ENCODE measurements at places on chromosomes 3 and 15.

GRCh38 chr15:55912982-55913381, 80.4 kb downstream of the NEDD4 start:
- DNase-seq = no peak

DNA sequence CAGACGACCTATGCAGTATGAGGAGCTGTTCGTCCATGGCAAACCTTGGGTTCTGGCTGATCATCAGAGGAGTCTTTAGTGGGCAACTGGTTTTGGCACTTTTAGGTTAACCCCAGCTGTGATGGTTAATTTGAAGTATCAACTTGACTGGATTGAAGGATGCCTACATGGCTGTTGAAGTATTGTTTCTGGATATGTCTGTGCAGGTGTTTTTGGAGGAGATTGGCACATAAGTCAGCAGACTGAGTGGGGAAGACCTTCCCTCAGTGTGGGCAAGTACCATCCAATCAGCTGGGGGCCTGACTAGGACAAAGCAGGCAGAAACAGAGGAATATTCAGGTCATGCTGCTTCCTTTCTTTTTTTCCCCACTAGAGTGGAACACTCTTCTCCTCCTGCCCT, 284.1 kb downstream of the NFKBIZ start:
- DNase-seq = no peak

DNA sequence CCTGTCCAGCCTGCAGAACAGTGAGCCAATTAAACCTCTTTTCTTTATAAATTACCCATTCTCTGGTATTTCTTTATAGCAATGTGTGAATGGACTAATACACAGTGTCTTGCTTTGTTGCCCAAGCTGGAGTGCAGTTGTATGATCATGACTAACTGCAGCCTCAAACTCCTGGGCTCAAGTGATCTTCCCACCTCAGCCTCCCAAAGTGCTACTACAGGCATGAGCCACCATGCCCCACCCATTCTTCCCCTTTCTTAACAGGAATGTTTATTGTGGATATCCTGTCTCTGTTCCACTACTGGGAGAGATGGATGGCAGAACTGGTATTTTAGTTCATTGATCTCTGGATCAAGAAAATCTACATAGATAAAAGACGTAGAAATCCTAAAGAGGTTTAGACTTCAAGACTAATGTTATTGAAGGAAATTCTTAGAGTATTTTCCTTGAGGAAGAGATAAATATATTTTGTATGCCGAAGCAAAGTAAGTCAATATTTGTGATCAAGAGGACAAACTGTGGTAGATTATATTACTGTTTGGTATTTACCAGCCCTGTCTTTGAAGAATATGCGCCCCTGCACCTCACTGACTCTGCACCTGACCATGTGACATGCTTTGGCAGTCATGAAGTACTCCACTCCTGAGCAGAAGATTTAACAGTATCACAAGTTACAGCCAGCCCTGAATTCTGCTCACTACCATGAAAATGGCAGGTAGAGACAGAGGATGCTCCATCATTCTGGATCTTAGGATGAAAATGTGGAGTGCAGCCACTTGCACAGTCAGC, 42.9 kb downstream of the UACA start:
- no peak for DNase-seq

DNA sequence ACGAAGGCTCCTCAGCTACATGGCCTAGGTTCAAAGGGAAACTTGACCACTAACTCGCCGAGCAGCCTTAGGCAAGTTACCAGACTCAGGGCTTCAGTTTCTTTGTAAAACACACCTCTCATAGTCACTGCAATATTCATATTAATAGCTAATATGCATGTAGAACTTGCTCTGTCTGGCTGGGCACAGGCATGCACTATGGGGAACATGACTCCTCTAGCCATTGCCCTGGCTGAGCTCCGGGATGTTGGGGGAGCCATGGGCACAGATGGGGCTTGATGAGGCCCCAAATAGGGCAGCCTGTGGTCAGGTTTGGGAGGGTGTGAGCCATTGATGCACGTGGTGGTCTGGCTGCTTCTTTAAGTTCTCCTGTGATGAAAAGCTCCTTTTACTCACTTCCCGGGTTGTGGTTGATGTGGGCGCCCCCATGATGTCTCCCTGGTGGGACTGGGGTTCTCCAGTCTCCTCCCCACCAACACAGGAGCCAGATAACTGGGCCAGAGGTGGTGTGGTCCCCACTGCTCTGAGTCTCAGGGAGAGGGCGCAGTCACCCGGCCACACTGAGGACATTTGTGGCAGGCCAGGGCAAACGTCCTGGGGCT, 29.4 kb upstream of the DUSP7 start:
- DNase-seq = no peak

GRCh38 chr15:88334436-88334835, 77.9 kb upstream of the NTRK3 start:
- no peak for DNase-seq

DNA sequence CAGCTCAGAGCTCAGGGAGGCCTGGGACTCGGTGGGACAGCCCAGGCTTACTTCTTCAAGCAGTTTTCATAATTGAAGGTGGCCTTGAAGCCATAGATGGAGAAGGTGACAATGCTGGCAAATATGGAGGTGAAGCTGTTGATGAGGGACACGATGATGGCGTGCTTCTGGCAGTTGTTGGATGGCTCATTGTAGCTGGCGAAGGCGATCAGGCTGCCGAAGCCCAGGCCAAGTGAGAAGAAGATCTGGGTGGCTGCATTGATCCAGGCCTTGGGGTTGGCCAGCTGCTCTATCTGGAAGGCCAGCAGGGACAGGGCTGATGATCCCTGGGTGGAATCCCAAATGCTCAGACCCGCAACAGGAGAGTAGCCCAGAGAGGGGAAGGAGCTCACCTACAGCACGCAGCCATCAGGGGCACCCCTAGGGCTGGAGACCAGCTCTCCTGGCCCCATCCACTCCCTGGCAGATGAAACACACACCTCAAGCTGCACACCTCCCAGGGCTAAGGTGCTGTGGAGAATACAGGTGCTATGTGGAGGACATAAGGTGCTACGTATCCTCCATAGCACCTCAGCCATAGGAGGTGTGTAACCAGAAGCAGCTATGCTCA, 25.1 kb downstream of the SLC6A20 start:
- no peak for DNase-seq

DNA sequence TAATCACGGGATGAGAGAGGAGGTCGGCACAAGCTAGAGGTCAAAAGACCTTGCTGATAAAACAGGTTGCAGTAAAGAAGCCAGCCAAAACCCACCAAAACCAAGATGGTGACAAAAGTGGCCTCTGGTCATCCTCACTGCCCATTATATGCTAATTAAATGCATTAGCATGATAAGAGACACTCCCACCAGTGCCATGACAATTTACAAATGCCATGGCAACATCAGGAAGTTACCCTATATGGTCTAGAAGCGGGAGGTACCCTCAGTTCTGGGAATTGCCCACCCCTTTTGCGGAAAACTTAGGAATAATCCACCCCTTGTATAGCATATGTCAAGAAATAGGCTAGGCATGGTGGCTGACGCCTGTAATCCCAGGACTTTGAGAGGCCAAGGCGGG, 4.3 kb upstream of the ULK4 start:
- DNase-seq = no peak

DNA sequence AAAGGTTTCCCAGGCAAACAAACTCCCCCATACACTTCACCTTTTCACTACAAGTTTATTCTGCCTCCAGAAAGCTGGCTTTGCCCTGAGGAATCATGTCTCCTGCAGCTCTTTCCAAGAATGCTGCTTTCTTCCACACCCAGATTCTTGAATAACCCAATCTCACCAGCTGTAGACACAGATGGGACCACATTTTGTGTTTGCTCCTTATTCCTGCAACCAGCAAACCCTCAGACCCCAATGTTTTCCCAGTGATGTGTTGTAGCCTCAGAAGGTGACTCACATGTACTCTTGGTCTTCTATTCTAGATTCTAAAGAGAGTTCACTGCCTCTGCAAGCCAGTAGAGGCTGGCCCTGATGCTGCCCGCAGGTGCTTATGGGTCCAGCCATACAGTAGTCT, 23.6 kb upstream of the TRIM59 start:
- no peak for DNase-seq

GRCh38 chr3:21914451-21914850, 163.4 kb upstream of the ZNF385D start:
- no peak for DNase-seq

DNA sequence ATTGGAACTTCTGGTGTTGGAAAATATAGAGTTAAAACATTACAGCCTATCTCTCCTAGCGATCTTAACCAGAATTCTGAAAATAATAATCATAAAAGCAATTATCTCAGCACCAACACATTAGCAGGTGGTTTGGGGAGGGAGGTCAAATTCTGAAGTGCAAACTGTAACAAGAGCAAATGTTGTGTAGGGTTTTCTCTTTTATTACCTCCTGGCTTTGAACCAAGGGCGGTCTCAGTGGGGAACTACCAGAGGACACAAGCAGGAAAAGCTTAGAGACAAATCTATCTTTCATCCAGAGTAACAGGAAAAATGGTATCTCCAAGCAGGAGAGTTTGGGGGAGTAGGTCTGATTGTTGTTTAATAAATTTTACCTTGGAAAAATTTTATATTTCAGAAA, 5.5 kb upstream of the ARRDC4 start:
- DNase-seq = no peak

- no peak for DNase-seq
These were observed 98.1 kb upstream of the STRIT1 start for GRCh38 chr3:155391551-155391958.

GRCh38 chr3:50418850-50419249, 59.5 kb upstream of the TMEM115 start:
- no peak for DNase-seq

DNA sequence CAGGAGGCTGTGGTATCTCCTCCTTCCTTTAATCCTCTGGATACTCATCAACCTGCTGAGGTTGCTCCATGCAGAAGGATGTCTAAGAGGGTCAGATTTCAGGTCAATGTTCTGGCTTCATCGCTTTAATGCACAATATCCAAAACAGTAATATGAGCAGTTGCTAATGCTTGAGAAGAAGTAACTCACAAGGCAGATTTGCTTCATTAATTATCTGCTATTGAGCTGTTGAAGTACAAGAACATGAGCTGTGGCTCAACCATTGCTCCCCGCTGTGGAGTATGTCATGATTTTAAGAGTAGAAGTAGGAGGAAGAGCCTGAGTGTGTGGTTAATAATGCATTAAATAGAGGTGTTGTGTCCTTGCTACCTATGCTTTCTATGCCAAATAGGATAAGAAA, 1412.9 kb upstream of the ALCAM start:
- DNase-seq = no peak

DNA sequence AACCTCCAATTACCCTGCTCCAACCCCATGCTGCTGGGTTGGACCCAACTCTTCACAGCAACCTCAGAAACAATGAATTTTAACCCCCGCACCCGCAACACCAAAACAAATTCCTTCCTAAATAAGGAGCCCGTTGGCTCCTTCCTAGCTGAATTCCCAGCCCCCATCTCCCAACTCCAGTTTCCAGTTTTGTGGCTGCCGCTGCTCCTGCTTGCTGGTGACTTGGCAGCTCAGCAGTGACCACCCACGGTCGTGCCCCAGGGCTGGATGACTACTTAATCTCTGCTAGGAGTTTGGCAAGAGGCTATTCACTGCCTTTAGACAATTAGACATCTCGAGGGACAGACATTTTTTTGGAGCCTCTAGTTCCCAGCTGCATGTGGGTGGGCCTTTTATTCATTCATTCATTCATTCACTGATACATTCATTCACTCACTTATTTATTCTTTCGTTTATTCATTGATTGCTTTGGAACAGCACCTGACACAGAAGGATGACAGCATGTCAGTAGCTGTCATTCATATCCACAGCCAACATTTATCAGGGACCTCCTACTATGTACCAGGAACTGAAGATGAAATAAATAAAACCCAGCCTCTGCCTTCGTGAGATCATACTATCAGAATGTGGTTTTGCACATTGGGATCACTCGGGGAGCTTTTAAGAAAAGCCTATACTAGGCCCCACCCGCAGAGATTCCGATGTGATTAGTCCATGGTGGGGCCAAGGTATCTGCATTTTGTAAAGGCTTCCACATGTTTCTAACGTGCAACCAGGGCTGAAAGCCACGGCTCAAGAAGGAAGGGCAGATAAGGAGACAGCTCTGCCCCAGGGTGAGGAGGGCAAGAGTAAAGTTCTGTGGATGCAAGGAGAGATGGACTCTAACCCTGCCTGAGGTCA, 256.5 kb downstream of the SHQ1 start:
- DNase-seq = peak; percentile 68

- no peak for DNase-seq
These were observed 109.4 kb upstream of the FGF7 start for GRCh38 chr15:49313650-49314049.

DNA sequence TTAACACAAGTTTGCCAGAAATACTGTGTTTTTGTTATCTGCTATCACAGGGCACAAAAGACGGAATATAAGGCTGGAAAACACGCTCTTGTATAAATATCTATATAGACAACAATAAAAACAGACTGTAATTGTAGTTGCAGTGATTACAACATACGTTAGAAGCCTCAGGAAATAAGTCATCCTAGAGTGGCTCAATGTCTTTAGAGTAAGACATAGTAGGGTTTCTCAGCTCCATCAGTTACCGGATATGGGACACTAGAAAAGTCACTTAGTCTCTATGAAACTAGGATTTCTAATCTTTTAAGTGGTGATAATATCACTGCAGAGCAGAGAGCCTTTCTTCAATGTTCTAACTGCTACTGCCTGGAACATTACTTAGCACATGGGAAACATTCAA, 208.8 kb downstream of the STAG1 start:
- DNase-seq = no peak
